ENCODE measurements at places on chromosomes 6 and 20.

GRCh38 chr20:54793291-54793992, 318.0 kb downstream of the DOK5 start:
- DNase-seq, result no peak

GRCh38 chr6:159130846-159131245, 38.4 kb upstream of the FNDC1 start:
- no peak for DNase-seq

DNA sequence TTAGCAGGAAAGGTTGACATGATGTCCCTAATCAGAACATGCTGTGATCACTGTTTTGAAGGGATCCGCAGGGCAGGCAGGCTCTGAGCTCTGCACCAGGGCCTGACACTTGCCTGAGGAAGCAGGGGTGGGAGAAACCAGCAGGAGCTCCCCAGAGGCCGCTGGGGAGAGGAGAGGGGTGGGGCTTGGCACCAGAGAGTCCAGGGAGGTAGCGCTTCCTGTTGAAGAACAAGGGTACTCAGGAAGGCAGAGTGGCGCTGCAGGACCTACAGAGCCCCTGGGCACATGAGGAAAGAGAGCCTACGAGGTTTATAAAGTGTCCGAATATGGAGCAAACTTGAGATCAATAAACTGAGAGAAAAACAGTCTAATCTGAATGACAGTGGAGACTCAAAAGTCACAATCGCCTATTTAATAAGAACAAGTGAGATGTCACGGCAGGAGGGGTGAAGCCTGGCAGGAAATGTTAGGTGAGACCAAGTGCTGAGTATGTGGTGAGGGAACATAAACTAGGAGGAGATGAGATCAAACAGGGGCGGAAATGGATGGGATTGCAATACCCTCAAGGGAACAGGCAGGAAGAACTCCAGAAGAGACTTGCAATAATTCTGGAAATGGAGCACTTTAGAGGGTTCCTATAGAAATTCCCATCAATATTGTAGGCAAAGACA, 5.8 kb upstream of the TBXT start:
- DNase-seq, result no peak

GRCh38 chr6:148868314-148868713, 121.5 kb downstream of the UST start:
- peak; percentile 13 for DNase-seq

DNA sequence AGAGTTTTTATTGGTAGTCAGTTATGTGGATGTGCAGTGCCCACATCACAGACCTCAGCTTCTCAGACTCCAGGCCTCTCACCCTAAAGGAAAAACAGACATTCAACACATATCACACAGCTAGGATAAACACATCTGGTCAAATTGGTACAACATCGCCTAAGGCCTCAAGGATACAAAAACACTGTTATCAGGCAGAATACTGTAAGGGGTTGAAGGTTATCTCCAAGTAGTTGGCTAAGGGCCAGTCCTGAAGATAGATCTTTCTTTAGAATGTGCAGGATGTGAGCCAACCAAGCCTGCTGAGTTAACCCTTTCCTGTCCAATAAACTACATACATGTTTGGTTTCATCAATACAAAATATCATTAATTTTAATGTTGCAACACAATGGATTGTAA, 308.4 kb upstream of the GJE1 start:
- DNase-seq, result no peak

DNA sequence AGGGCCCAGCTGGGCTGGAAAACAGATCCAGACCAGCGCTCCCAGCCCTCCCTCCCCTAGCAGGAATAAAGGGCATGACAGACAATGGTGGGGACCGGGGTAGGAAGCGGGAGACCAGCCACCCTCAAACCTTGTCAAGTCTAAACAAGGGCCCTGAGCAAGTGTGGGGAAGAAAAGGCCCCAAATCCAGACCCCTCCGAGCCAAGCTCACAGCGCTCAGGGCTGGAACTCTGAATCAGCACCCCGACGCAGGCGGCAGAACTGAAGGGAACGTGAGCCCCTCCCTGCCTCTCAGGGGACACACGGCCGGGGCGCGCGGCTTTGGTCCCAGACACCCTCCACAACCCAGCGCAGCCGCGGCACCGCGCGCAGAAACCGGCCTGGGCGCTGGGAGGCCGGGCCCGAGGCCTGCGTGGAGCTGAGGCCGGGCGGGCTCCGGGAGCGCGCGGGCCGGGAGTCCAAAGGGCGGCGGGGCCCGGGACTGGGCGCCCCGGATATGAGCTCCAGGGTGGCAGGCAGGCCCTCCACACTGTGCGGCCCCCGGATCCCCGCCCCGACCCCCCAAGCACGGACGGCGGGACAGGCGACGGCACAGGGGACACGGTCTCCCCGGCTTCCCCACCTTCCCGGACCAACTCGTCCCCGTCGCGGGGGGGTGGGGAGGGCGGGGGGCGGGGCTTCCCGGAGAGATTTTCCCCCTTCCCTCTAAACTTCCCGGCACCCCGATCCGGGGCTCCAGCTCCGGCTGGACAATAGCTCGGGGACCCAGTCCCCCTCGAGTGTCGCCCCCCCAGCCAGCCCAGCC, 641 bp downstream of the TEAD3 start:
- DNase-seq, result no peak

DNA sequence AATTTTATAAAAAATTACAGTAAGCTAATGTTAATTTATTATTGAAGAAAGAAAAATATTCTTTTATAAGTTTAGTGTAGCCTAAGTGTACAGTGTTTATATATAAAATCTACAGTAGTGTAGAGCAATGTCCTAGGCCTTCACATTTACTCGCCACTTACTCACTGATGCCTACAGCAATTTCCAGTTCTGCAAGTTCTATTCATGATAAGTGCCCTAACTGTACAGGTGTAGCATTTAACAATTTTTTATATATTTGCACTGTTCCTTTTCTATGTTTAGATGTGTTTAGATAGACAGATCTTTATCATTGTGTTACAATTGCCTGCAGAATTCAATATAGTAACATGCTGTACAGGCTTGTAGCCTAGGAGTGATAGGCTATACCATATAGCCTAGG, 80.1 kb upstream of the HDAC2 start:
- DNase-seq, result no peak

- no peak for DNase-seq
These were observed 130.8 kb downstream of the MAFB start for GRCh38 chr20:40558212-40558611.

DNA sequence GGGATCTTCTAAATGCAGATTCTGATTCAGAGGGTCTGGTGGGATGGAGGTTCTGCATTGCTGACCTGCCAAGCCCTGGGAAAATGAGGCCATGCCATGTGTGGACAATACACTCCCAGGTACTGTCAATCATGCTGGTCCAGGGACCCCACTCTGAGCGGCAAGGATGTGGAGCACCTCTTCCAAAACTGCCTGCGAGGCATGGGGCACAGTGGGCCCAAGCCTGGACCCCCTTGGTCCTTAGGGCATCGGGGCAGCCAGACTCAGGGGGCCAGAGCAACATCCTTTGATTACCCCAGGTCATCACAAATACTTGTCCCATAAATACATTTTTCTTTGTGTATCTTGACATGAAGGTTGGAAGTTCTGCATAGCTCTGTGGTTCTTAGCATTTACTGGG, 76.8 kb upstream of the NXT1 start:
- no peak for DNase-seq

GRCh38 chr20:23152308-23152892, 66.3 kb upstream of the CD93 start:
- no peak for DNase-seq

- DNase-seq, result no peak
These were observed 254.8 kb downstream of the FOXC1 start for GRCh38 chr6:1864496-1864895.

DNA sequence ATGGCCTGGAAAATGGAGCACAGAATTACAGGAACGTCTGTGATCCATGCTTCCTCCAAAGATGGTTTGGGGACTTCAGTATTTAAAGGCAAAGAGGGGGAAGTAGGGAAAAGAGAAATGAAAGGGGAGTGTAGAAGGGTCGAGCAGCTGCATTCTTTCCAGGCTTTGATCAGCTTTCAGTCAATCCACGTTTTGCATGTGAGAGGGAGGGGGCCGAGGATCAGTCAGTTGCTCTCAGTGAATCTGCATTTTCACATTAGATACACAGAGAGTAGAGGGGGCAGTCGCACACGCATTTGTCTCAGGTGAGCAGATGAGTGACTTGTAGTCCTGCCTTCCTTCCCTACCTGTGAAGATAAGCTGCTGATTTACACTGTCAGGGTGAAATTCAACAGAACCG, 78.8 kb downstream of the FOXF2 start:
- DNase-seq, result no peak

DNA sequence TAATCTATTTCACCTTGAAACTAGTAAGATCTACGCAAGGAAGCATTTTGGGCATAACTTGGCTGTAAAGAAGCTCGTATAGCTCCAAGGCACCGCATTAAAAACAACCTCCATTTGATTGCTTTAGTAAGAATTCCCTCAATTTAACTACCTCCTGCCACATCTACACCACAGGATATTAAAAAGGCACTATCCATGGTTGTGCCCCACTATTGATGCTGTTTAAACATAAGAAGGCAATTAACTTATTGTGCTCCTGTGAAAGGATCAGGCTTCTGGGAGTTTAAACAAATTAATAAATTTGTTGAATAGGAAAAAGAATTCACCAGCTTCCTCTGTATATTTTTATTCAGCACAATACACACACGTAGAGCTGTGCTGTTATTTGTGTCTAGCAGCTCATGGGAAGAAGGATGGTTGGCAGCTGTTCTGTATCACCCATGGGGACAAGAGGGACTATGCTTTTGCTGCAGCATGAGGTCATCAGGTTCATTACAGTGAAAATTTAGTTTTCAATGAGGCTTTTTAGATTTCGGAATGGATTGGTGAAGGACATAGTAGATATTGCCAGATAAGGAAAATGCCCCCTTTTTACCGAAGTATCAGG, 513.3 kb downstream of the HAO1 start:
- no peak for DNase-seq

DNA sequence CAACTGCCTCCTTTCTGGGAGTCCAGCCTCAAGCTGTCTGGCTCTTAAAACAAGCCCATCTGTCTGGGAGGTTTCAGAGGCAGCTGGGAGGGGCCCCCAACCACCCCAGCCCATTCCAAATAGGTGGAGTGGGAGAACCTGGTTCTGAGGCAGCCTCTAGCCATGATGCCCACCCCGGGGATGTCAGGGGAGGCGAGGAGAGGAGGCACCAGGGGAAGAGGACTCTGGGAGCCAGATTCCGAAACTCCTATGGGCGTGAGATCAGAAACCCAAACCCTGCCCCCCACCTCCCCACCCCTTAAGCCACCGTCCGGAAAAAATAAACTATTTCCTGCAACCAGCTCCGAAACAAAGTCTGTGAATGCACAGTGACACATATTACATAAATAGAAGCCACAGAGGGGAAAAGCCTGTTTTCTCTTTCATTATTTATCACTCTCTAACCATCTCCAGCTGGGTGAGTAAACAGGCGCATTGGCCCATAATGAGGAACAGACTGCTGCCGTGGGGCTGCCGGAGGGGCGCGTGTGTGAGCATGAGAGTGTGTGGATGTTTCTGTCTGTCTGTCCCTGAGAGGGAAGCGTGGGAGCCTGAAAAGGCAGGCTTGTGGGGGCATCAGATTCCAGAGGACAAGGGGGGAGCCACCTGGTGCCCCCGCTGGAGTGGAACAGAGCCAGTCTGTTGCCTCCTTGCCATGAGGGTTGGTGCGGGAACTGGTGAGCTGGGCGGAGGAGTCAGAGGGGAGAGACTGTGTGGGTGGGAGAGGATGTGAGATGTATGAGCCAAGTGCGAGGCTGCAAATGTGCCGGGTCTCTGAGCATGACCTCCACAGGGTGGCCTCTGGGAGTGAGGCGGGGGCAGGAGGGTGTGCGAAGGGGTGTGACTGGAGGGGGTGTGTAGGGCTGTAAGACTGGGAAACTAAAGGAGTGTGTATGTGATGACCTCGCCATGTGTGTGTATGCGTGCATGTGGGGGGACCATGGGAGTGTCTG, 14.3 kb upstream of the FOXP4 start:
- no peak for DNase-seq

DNA sequence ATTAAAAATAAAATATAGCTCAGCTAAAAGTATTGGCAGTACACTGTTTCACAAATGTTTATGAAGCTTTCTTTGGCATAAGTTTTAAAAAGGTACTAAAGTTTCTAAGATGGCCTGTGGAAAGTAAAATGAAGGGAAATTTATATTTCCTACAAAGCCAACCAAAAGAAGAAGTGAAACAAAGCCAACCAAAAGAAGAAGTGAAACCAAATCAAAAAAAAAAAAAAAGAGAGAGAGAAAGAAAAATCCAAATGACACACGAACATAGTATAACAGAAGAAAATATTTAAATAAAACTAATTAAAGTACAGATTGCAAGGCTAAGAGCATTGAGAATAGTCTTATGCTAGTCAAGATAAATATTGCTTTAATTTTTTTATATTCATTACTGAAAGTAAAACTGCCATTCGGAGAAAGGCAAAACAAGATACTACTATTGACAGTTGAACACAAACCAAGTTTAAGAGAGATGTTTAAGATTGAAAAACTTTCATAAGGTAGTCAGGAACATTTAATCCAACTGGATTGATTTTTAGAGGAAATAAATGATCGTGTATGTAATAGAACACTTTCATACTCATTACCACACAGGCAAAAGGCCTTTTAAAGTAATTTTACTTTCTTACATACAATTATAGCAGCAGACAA, 12.8 kb upstream of the KHDRBS2 start:
- DNase-seq, result no peak

- no peak for DNase-seq
These were observed 109.7 kb downstream of the FIG4 start for GRCh38 chr6:109800771-109801170.

- DNase-seq, result peak; percentile 52
These were observed 780 bp downstream of the TFAP2A start for GRCh38 chr6:10413850-10414738.

GRCh38 chr20:24095756-24096155, 107.2 kb upstream of the GGTLC1 start:
- peak; percentile 11 for DNase-seq

Measured in HTR-8/SVneo (cell line).